B cell (primary cell): ENCODE measurements at places on chromosomes 12 and 14. TPM values are rescaled to one million over a fixed set of nuclear protein-coding genes. Genes with fewer than 3 reads are reported as not detected.
A peak's percentile ranks its signal among the peaks of the same experiment; 100 is the strongest.

GRCh38 chr12:83769151-83769550, 1082.4 kb downstream of the TMTC2 start:
- no peak for DNase-seq

DNA sequence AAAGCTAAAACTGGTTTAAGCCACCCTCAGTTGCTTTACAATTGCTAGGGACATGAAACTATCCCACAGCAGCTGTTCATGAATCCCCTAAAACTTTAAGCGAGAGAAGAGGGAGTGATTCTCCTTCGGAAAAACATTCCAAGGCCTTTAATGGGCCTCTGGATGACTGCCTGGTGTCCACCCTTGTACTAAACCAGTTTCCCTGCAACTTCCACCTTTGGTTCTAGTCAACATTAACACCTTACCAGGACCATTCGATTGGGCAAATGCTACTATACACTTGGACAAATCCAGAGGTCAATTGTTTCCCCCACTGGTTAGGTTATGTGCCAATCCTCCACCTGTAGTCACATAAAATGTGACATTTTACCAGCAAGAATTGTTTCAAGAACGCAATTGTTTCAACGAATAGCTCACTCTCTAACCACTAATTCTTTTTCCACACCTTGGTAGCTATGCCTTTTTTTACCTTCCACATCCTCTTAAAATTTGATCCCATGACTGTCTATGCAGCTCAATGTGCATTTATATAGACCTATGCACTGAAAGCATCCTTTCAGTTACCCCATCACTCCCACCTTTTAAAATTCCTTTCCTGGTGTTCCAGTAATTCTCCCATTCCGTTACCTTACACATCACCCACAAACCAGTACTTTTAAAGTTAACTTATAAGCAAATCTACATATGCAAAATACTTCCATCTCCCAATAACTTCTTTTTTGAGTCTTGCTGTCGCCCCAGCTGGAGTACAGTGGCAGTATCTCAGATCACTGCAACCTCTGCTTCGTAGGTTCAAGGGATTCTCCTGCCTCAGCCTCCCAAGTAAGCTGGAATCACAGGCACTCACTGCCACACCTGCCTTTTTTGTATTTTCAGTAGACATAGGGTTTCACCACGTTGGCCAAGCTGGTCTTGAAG, 3.6 kb downstream of the UBC start:
- DNase-seq = peak; percentile 38

The FGFR1OP2 gene
- total RNA-seq = 64.3 and 67.3 TPM in 2 replicates

DNA sequence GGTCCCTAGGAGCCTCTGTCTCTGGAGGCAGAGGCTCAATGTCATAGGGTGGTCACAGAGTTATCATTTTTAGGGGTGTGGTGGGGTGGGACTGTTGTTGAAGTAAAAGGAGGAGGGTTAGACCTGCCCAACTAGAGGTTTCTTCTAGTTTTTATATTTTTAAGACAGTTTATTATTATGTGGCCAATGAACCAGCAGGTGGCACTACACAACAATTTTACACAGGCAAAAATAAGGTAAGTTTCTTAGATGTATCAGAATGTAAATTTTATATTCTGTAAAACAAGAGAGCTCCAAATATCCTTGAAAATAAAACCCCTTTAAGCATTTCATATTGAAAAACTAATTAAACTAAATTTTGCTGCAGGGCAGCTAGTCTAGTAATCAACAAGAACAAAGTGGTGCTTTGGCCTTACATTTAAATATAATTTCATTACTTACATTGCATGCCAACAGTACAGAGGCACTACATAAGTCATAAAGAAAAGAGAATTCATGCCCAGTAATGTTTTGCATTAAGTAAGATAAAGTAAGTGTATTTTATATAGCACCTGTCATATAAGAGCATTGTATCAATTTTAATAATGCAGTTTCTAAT, 22.2 kb upstream of the OVCH1 start:
- DNase-seq = peak; percentile 46

- DNase-seq = no peak
These were observed 5.2 kb downstream of the OR11G2 start for GRCh38 chr14:20195911-20196310.

The CLEC12A gene
- not detected in 2 replicates for total RNA-seq

GRCh38 chr12:53299101-53299453, 418 bp upstream of the MYG1 start:
- no peak for DNase-seq

DNA sequence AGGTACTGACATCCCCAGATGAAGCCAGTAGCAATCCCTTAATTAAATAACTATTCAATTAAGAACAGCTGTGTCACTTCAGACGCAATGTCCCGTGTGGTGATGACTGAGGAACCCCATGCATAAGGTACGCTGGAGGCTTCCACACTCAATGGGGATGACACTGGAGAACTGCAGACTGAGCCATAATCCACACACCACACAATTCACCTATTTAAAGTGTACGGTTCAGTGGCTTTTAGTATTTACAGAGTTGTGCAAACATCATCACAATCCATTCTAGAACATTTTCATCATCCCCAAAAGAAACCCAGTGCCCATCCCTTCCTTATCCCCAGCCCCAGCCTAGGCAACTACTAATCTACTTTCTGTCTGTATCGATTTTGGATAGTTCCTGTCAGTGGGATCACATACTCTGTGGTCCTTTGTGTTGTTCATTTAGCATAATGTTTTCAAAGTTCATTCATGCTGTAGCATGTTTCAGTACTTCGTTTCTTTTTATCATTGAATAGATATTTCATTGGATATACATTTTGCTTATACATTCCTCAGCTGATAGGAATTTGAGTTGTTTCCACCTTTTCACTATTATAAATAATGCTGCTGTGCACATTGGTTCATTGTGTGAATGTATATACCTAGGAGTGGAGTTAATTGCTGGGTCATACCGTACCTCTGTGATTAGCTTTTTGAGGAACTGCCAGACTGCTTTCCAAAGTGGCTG, 61.1 kb downstream of the NINJ2 start:
- no peak for DNase-seq

The COX8C gene
- not detected in 2 replicates for total RNA-seq

The ISM2 gene
- 0.30 TPM in 1 of 2 replicates, not detected in the other for total RNA-seq

DNA sequence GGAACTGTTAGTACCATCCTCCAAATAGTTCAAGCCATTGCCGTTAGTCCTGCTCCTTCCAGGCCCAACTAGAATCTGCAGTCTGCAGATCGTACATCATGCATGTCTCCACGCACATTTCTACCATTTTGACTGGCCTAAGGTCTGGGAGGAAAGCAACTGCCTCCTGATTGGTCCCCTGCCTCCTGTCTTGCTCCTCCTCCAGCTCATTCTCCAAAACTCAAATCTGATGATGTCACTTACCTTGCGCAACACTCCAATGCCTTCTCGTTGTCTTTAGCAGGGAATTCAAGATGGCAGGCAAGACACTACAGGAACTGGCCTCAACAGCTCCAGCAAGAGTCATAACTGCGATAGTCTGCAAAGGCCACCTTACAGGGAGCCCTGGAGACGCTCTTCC, 9.7 kb upstream of the HCAR1 start:
- no peak for DNase-seq

The HOXC11 gene
- total RNA-seq = not detected in 2 replicates

The DPPA3 gene
- total RNA-seq = not detected in 2 replicates

The RAB5B gene
- total RNA-seq = 96.1 and 111 TPM in 2 replicates

The CEP290 gene
- total RNA-seq = 27.3 and 31.0 TPM in 2 replicates

The CLEC4A gene
- 1.6 and 3.2 TPM in 2 replicates for total RNA-seq

GRCh38 chr12:132178316-132178715, 34.1 kb downstream of the NOC4L start:
- DNase-seq = no peak

The MYO1H gene
- total RNA-seq = not detected in 2 replicates

The NTN4 gene
- not detected in 2 replicates for total RNA-seq

The AQP2 gene
- not detected in 2 replicates for total RNA-seq

DNA sequence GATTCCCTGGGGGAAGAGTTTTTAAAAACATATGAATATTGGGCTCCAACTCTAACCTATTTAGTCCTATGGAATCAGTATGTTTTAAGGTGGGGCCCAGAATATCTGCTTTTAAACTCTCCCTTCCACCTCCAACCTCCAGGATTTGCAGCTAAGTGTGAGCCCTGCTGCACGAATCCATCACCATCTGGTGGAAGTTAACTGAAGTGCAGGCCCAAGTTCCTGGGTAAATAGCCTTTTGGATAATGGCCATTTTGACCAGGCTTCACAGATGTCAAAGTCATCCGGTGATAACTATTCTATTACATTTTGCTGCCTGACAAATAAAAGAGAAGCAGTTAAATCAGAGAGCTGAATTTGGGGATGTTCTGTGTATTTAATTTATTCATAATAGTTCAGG, 58.1 kb upstream of the RMST start:
- DNase-seq = peak; percentile 44
